ENCODE measurements at places on chromosomes 16 and 17.

DNA sequence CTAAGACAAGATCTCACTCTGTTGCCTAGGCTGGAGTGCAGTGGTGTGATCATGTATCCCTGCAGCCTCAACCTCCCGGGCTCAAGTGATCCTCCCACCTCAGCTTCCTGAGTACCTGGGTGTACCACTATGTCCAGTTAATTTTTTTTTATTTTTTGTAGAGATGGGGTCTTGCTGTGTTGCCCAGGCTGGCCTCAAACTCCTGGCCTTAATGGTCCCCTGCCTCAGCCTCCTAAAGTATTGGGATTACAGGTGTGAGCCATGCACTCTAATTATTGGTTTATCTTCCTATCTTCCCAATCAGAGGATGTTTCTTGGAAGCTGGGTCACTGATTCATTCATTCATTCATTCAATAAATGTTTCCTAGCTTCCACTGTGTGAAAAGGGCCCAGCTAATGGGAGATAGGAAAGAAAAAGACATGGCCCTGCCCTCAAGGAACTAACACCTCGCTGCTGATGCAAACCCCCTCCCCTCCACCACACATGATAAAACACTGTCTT lies 8.5 kb downstream of the ASPHD1 start:
- no peak for DNase-seq

DNA sequence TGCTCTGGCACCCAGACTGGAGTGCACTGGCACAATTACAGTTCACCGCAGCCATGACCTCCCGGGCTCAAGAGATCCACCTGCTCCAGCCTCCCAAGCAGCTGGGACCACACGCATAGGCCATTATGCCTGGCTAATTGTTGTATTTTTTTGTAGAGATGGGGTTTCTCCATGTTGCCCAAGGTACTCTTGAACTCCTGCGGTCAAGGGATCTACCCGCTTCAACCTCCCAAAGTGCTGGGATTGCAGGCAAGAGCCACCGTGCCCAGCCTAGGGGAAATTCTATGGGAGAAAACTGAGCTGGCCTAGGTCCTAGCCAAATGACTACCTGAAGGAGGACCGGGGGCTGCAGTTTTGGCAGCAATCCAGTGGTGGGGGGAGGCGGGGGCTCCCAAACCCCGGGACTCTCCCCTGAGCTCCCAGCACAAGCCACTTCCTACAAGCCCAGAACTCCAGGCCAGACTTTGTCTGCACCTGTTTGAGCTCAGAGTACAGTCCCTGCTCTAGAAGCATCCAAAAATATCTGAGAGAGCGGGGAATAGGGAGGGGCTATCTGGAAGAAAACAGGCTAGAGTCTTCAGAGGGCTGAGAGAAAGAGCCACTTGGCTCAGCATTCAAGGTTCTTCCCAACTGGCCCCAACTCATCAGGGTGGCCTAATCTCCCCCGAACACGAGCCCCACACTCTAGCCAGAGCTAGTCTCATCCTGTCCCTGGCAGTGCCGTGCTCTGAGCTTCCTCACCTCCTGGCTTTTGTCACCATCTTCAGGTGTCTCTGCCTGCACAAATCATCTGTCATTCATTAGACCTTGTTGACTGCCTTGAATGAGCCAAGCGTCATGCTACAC lies 9.1 kb downstream of the SRL start:
- no peak for DNase-seq

- no peak for DNase-seq
Observed at GRCh38 chr16:69195369-69196029, 8.5 kb downstream of the SNTB2 start.

DNA sequence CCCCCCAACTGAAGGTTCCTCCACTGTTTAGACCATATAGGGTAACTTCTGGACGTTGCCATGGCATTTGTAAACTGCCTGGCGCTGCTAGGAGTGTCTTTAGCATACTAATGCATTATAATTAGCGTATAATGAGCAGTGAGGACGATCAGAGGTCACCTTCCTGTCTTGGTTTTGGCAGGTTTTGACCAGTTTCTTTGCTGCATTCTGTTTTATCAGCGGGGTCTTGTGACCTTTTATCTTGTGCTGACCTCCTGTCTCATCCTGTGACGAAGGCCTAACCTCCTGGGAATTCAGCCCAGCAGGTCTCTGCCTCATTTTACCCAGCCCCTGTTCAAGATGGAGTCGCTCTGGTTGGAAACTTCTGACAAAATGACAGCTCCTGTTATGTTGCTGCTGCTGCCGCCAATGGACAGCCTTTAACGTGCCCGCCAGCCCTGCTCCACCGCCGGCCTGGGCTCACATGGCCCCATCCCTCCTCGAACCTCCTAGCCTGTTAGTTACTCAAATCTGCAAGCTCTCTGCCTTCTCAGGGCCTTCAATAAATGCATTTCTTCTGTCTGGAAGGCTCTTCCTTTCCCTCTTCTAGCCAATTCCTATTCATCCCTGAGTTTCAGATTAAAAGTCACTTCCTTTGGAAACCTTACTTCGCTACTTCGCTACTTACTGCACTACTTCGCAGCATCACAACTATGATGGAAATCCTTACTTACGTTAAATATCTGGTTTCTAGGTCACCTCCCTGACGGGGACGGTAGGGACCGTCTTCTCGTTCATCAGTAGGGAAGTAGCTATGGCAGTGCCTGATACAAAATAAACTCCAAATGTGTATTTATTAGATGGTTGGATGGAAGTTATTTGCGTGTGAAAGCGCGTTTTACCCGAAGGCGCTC lies 640 bp upstream of the NAGLU start:
- no peak for DNase-seq

DNA sequence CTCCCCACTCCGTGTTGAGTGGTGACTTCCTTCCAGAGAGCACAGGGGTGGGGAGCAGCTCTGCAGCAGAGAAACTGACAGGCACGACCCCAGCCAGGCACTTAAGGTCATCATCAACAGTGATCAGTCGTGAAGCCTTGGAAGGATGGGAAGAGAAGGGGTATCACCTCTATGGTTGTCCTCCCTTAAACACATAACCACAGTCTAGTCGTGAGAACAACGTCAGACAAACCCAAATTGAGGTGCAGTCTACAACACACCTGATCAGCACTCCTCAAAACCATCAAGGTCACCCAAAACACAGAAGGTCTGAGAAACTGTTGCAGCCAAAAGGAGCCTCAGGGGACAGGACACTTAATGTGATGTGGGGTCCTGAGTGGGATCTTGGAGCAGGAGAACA lies 68.3 kb downstream of the MPRIP start:
- DNase-seq = no peak

DNA sequence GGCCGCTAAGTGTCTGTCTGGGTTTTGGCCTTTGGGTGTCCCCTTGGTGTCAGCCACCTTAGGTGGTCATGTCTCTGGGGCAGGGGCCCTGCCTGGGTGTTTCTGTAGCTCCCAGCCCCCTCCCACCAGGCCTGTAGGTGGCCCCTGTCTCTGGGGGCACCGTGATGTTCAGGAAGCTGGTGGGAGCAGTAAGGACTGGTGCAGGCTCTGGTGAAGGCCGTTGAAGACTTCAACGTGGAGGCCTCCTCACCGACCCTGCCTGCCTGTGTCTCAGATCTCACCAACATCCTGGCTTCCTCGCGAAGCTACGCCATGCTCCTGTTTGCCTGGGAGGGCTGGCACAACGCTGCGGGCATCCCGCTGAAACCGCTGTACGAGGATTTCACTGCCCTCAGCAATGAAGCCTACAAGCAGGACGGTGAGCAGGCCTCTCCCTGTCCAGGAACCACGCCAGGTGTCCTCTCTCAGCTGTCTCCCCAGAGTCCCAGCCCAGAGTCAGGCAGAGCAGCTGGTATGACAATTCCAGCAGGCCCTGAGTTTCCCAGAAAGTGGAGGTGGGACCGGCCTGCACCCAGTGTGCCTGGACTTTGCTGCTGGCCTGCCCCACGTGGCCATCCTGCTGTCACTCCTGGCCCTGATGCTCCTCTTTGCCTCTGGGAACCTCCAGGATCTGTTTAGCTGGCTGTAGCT lies 2.8 kb downstream of the ACE start:
- DNase-seq = no peak

- no peak for DNase-seq
Observed at GRCh38 chr17:692116-692515, 22.5 kb downstream of the VPS53 start.

- DNase-seq = no peak
Observed at GRCh38 chr16:51328733-51329132, 177.7 kb upstream of the SALL1 start.

- no peak for DNase-seq
Observed at GRCh38 chr17:773467-774312, 8.4 kb downstream of the GLOD4 start.

- DNase-seq = no peak
Observed at GRCh38 chr16:67919622-67920221, 11.9 kb downstream of the CTRL start.

DNA sequence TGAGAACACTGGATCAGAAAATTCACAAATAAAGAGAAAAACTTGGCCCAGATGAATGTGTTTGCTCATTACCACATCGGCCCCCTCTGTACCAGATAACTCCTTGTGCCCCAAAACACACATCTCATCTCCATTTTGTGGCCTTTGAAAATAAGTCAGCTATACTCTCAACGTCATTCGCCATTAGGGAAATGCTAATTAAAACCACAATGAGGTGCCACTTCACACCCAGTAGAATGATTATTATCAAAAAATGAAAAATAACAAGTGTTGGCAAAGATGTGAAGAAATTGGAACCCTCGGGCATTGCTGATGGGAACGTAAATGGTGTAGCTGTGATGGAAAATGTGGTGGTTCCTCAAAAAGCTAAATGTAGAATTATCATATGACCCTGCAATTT lies 34.6 kb upstream of the AKTIP start:
- DNase-seq = no peak

- no peak for DNase-seq
Observed at GRCh38 chr16:15950869-15951268, 1.5 kb downstream of the ABCC1 start.

DNA sequence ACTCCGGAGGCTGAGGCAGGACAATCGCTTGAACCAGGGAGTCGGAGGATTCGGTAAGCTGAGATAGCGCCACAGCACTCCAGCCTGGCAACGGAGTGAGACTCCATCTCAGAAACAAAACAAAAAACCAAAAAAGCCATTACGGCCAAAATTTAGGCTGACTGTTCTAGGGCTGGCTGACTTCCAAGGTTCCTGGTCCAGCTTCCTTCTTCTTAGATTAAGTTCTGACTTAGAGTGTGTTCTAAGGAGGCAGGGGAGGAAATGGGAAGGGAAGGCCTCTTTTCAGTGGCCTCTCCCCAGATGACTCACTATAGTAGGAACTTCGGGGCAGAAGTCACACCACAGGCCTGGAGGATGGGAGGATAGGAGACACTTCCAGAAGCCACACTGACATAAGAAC lies 27.7 kb upstream of the CLEC18B start:
- DNase-seq = no peak

- DNase-seq = no peak
Observed at GRCh38 chr16:46748775-46749705, 896 bp upstream of the MYLK3 start.

DNA sequence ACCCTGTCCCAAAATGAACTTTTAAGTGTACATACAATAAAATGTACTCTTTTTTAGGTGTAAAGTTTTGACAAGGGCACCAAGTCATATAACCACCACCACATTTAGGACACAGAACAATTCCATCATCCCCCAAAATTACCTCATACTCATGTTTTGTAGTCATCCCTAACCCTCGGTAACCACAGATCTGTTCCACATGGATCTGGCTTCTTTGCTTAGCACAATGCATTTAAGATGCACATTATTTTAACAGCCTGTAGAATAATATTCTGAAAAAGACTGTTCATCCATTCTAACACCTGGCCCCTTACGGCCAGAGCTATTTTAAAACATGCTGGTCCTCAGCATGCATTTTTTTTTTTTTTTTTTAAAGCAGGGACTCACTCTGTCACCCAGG lies 25.2 kb upstream of the CFAP20 start:
- no peak for DNase-seq

DNA sequence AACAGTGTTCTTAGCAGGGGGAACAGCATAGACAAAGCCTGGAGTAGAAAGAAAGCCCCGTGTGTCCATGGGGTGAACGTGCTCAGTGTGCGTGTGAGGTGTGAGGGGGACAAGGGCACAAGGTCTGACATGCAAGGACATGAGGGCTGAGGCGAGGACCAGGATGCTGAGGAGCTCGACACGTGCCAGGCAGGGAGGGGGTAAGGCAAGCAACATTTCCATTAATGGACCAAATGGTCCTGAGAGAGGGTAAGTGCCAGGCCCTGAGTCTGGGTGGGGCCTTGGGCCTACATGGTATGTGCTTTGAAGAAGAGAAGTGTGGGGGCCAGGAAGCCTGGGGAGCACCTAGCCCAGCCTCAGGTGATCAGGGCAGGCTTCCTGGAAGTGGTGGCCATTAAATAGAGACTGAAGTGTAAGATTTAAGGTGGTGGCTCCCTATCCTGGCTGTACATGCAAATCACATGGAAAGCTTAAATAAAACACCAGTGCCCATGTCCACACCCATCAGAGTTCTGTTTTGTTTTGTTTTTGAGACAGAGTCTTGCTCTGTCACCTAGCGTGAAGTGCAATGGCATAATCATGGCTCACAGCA lies 29.3 kb downstream of the ADCY7 start:
- DNase-seq = no peak

- DNase-seq = no peak
Observed at GRCh38 chr17:45282683-45283644, 21.1 kb upstream of the SPATA32 start.

- DNase-seq = no peak
Observed at GRCh38 chr17:38637951-38638350, 32.2 kb upstream of the SRCIN1 start.

DNA sequence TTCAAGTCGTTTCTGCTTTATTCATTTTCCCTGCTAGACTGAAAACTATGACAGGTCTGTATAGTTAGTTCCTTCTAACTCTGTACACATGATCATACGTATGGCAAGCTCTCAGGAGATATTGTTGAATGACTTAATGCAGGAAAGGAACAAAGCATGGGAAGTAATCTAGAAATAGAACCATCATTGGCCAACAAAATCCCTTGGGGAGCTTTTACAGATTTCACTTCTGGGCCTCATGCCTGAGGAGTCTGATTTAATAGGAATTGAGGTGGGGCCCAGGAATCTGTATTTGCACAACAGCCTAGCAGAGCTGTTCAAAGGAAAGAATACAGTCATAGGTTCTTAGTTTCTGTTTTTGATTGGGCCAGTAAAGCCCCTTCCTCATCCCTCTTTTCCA lies 229.2 kb downstream of the MAP2K6 start:
- no peak for DNase-seq

DNA sequence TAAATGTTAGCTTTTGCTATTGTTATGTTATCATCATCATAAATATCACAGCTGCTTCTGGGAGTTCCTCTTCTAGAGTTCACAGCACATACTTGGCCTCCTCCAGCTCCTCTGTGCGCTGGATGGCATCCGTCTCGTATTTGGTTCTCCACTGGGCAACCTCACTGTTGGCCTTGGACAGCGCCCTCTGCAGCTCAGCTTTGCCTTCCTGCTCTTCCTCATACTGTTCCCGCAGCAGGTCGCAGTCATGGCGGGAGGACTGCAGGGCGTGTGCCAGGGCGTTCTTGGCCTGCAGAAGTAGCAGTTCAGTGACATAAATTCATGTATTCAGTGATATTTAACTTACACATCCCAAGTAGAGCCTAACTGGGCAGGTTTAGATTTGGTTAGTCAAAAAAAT lies 23.4 kb downstream of the MYH8 start:
- DNase-seq = no peak

- DNase-seq = no peak
Observed at GRCh38 chr16:47713225-47713595, 252.1 kb downstream of the PHKB start.

- DNase-seq = no peak
Observed at GRCh38 chr17:13953841-13954240, 115.5 kb upstream of the COX10 start.

GRCh38 chr17:79451167-79451566 lies 159.7 kb downstream of the RBFOX3 start:
- DNase-seq = no peak

Measured in pancreas (tissue), 10 donors.